Stimulated activated naive B cell treated with anti-CD40 and anti-IgM and Interleukin-4, amounts not matched to agents 10 μg/mL and 1 μg/mL and 100 μg/mL, for 72 hours (primary cell): ENCODE measurements at places on chromosomes 12 and 14.

DNA sequence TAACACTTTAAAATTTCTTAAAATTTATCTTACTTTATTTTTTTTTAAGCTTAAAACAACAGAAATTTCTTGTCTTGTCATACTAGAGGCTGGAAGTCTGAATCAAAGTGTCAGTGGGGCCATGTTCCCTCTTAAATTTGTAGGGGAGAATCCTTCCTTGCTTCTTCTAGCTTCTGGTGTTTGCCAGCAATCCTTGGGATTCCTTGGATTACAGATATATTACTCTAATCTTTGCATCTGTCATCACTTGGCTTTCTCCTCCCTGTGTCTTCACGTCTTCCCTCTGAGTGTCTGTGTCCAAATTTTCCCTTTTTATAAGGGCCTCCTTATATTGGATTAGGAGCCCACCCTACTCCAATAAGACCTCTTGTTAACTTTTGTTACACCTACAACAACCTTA, 135.6 kb upstream of the PTPRB start:
- DNase-seq, result no peak

DNA sequence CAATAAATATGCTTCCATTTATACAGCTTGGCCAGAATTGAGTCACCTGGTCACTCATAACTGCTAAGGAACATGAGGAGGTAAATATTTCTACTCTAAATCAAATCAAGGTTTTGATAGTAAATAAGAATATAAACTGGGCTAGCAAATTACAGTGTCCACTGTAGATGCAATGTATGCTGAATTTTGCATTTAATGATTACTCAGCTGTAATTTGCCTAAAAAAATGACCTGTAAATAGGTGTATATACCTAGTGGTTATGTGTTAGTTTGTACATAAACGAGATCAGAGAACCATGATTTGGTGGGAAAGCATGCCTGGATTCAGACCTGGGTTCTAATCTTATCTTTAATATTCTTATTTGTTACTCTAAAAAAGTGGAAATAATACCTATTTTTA, 76.6 kb upstream of the CNTN1 start:
- no peak for DNase-seq

GRCh38 chr14:80978403-80978802, 23.0 kb downstream of the TSHR start:
- DNase-seq, result no peak

DNA sequence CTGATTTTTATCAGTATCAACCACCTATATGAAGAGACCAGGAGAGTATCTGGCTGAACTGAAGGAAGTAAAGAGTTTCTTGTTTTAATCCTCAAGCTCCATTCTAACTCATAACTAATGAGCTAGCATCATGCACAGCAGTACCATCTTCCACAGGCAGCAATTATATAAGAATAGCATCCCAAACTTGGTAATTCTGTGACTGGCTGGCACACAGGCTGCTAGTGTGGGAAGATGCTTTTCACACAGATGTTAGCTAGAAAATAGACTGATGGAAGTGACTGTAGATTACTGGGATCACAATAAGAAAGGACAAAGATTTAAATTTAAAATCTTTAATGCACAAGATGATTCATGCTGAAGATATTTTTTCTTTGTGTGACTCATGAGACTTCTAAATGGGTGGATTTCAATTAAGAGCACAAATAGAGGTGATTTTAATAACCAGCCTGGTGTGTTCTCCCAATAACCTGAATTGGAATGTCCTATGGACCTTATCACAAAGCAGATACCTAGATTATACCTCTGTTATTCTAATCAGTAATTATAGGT, 417.7 kb upstream of the ATXN7L3B start:
- DNase-seq, result no peak

DNA sequence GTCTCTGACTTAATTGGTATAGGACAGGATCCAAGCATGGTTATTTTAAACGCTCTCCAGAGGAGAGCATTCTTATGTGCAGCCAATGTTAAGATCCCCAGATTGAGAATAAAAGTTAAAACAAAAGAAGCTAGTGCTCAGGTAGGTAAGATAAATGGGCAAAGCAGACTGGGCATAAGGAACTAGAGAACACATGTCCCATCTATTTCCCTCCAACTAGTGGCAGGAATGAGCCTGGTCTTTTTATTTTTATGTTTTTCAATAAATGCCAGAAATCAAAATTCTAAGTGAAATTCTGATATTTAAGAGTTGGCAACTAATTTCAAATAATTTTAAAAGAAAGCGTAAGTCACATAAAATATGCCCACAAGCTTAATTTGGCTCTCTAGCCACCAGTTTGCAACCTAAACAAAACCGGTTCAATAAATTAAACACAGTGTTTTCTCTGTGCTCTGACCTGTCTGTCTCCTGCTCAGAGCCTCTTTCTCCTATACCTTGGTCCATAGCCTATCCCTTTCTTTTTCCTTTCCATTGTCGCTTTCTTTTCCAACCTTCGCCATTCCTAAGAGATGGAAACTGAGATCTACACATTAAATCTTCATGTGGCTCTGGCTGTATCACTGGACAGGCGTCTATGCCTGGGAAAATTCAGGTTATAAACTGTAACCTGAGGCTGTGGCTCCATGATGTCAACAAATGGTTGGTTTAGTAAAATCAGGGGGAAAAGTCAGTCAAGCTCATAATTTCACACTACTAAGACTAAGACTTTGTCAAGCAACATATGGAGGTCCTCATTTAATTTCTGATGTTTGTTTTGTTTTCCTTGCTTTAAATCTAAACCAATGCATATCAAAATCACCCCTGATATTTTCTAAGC, 5.5 kb downstream of the SLC38A1 start:
- DNase-seq, result no peak

DNA sequence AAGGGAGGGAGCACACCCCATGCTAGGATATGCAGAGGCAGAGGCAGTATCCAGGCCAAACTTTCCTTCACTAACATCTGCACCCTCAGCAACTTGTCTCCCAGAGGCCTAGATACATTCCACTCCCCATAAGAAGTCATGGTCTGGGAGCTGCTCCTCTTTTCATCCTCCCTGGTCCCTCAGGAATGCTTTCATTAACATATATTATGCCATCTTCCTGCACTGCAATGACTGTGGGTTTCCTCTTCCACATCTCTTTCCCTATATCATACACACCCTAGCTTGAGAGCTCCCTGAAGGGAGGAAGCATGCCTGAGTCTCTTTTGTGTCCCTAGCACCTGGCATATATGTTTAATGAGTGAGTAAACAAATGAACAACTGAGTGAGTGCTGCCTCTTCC, 8.6 kb downstream of the DDN start:
- DNase-seq, result no peak

- DNase-seq, result no peak
Measured at GRCh38 chr12:113831476-113831875, 134.6 kb downstream of the RBM19 start.
